NCI-H510A treated with DMSO at 0.1 percent for 48 hours (cell line): ENCODE measurements at places on chromosomes 7 and 10.

DNA sequence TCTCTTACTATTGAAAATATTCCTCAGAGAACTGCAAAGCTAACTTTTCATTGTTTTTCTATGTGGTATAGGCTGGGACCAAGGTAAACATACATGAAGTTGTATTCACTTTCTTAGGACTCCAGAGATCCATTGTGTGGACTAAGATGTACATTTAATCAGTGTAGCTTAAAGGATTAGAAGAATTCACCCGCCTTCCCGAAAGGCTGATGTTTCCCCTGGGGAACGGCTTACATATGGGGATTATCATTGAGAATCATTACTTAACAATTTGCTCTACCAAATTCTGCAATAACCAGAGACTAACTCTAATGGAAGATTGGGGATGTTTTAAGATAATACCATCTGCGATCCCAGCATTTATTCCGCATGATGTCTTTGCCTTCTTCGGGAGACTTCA lies 257.1 kb upstream of the KIAA1217 start:
- no peak for DNase-seq

GRCh38 chr10:115659616-115660015 lies 566.5 kb downstream of the ATRNL1 start:
- no peak for DNase-seq

DNA sequence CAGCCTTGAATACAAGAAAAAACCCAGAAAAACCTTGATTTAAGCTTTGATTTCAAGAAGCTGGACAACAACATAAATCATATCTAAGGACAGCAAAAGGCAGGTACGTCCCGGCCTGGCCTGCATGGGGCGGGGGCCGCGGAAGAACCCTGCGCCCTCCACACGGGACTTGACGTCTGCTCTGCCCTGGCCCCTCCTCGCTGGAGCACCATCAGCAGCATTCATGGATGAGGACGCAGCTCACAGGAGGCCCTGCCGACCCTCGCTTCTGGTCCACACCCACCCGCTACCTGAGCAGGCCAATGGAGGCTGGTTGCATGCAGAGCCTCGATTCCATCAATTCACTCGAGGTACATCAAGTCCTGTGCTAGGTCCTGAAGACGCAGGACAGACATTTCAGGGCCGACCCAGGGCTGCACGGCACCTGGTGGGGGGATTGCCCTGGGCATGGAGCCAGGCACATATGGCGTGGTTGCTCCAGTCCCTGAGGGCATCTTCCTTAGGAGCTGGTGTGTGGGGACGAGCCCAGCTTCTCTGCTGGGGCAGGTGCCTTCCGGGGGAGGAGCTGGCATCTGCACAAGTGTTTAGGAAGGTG lies 63.1 kb upstream of the NKX6-2 start:
- DNase-seq: no peak

DNA sequence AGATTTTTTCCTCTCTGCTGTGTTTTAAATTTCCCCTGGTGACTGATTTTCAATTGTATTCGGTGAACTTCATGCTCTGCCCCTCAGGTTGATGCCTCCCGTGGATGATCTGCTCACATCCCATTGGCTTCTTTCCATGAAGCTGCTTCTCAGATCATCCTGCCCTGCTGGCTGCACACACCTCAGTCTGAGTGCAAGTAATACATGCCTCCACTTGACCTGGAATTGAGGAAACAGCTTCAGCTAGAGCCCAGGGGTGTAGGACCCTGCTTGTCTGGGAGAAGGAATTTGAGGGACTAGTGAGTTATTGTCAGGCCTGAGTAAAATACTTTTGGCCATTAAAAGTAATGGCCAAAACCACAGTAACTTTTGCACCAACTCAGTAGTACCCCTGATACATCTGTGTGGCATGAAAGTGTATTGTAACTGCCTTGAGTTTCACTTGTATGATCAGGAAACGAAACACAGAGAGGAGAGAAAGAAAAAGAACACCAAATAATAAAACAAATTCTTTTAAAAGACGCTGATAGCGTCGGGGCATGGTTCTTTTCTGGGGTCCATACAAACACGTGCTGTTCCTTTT lies 49.4 kb downstream of the SPAM1 start:
- no peak for DNase-seq

DNA sequence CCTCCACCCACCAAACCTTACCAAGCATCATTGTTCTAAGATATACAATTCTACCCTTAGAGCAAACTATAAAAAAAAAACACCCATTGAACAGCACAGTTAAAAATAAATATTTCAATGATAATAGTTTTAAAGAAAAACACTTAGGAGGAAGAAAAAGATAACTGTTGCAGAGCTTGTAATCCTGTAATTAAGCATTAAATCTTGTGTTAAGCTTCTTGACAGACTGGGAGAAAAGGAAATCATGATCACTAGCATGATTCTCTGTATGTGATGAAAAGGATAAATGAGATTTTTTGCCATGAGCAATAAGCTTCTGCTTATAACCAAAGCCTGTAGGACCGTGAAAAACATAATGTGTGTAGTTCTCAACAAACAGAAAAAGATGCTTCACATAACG lies 289.8 kb downstream of the CACNA2D1 start:
- no peak for DNase-seq

DNA sequence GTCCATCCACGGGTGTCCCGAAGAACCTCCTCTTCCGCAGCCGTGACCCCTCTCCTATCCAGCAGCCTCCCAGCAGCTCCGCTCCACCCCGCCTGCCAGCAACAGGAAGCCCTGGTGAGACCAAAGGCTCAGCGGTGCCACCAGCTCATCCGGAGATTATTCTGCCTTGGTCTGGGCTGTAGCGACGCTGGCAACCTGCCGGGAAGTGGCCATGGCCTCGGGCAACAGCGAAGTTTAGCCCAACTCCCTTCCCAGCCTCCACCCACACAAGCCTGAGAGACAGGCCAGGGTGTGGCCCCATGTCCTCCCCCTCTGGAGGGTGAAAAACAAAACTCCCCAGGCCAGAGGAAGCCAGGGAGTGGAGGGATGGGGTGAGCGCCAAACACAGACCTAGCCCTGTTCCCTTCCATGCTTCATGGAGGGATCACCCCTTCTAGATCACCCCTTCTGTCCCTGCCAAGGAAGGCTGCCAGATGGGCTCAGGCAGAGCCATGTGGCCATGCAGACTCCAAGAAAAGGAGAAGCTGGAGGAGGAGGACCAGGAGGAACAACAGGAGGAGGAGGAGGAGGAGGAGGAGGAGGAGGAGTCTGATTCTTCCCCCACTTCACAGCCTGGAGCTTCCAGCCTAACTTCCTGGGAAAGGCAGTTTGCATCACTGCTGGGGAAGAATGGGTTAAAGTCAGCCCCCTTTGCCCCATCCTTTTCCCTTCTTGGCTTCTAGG lies 918 bp downstream of the CALHM2 start:
- DNase-seq: peak; percentile 37

DNA sequence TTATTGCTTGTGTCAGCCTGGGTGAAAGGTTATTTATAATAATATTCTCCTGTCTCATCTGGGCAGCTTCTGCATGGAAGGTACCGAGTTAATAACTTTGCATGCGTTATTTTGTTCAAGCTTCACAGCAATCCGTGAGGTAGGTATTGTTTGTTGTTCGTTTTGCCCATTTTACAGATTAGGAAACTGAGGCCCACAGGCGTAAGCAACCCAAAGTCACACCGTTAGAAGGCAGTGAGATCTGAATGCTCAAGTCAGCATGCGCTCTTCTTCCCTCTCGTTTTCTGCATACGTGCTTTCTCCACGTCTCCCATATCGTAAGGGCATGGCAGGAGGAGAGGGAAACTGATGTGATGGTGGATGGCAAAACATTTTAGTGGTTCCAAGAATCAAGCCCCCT lies 34.1 kb downstream of the LHPP start:
- DNase-seq: no peak

DNA sequence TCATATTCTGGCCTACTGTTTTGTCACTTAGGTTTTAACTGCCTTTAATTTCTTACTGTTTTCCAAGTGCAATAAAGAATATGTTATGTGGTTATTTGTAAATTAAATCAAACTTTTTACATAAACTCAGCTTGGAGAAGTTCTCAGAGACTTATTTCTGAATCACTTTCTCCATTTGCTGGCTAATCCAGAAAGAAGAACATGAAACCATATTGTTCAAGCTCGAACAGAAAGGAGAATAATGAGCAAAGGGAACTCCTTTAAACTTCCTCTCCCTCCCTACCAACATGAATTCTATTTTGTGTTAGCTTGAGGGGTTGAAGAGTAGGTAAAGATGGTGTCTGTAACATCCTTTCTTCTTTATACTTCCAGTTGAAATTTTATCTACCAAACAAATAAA lies 52.3 kb downstream of the SHTN1 start:
- DNase-seq: no peak

DNA sequence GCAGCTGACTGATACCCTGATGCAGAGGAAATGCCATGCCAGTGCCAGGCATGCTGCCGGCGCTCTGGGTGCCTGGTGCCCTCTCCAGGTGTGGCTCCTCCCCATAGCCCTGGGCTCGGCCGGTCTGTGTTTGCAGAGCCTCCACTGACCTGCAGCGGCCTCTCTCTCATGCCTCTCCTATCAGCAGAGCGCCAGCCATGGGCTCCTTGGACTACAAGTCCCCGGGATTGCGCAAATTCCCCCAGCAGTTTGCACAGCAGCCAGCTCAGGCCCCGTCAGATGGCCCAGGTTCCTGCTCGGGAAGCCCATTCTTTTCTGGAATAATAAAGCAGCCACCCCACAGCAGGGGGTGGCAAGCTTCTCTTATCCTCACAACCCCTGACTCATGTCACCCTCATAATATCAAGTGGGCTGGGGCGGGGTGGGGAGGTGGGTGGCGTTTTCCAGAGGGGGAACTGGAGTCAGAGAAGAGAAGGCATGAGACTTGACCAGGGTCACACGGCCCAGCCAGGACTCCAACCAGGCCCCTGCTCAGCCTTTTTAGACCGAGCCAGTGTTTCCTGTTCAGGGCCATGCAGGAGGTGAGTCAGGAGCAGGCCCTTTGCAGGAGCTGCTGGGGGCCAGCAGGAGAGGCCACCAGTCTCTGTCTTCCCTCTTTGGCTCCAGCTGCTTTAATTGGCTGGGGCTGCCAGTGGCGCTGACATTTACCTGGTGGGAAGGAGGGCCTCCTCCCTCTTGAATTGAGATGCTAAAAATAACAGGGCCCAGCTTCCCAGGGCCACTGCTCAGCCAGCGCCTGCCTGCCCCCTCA lies 58.6 kb downstream of the ZMIZ1 start:
- peak; percentile 65 for DNase-seq

- DNase-seq: no peak
Measured at GRCh38 chr7:27359181-27360125, 116.9 kb downstream of the EVX1 start.

- no peak for DNase-seq
Measured at GRCh38 chr10:129483430-129484010, 16.5 kb downstream of the MGMT start.

DNA sequence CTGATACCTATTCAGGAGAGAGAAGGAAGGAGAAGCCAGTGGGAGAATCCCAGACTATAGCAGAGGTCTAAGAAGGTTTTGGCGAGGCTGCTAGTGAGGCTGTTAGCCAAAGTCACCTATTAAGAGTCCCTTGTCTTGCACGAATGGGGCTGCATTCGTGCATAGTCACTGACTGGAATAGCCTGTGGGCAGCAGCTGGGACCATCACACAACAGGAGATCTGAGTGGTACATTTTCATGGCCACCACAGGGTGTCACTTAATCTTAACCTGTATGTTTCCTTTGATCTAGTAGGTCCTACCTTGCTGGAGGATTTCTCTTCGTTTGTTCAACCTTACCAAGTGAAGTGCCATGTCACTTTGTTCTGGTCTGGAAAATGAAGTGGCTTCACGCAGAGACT lies 319.9 kb downstream of the BMPER start:
- DNase-seq: peak; percentile 89

DNA sequence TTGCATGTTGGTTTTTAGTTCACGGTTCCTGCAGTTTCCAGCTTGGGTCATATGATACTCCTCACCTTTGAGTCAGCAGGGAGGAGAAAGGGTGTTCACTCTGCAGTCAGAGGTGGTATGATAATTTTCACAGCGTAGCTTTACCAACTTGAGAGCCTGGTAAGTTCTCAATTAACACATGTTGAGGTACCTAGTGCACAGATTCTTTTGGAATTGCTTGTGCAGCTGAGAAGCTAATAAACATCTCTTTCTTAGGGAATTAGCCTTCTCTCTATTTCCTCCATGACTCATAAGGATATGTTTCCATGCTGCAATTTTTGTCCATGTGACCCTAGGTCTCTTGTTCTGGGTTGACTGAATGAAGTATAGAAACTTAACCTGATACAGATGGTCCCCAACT lies 166.6 kb downstream of the KIF20B start:
- DNase-seq: no peak

GRCh38 chr10:113663142-113663541 lies 699 bp downstream of the NRAP start:
- peak; percentile 52 for DNase-seq

DNA sequence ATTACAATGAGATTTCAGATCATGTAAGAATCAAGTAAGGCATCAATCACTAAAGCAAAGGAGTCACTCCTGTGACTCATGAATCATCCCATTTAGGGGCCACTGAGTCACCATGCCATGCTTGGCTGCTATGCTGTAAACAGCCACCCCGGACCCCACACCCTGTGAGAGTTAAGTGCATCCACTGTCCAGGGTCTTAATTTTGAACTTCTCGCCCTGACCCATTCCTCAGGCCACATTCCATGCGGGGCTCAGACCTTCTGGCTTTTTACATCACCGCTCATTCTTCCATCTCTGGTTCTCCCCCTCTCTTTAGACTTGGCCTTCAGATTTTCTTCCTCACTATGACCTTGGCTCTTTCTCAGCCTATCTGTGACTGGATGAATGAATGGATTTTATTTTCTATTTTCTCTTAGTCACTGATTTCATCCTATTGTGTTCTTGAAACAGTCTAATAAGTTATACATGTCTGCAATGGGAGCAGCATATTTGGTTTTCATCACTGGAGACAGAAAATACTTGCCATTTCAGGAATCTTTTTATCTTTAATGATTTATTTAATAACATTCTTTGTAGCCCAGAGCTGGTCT lies 239.6 kb downstream of the SKIDA1 start:
- no peak for DNase-seq

GRCh38 chr10:73044378-73045285 lies 52.0 kb downstream of the P4HA1 start:
- no peak for DNase-seq

- DNase-seq: no peak
Measured at GRCh38 chr7:137882261-137882668, 35.5 kb upstream of the DGKI start.

DNA sequence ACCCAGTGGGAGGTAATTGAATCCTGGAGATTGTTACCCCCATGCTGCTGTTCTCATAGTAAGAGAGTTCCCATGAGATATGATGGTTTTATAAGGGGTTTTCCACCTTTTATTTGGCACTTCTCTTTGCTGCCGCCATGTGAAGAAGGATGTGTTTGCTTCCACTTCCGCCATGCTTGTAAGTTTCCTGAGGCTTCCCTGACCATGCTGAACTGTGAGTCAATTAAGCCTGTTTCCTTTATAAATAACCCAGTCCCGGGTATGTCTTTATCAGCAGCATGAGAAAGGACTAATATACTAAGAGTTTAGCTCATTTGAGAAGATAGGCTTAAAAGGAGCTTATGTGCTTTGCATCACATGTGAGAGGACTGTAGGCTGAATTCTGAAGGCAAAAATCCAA lies 29.3 kb downstream of the TMEM248 start:
- DNase-seq: no peak

DNA sequence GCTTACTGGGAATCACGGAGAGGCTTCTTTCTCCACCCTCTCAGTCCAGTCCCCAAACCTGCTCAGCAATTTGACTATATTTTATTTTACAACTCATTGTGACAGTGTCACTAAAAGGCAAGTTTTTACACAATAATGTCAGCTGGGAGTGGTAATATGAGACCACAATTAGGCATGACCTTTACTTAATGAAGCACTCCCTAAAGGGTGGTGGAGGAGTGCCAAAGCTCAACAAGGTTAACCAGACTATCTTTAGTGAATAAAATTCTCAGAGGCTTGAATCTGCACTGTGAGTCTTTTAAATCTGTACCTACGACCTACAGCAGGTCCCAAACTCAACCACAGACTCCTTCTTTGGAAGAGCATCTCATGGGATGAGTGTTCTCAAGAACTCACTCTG lies 215.6 kb downstream of the TAX1BP1 start:
- no peak for DNase-seq
